Sigmoid colon (tissue), 7 donors: ENCODE measurements at places on chromosomes 3 and 15. TPM values are rescaled to one million over a fixed set of nuclear protein-coding genes. Genes with fewer than 3 reads are reported as not detected.

HRH1 gene
- polyA plus RNA-seq = 2.8 TPM

TRPM1 gene
- not detected for polyA plus RNA-seq

OR5K2 gene
- polyA plus RNA-seq = not detected

LRRC31 gene
- polyA plus RNA-seq = 7.8 TPM

SIDT1 gene
- polyA plus RNA-seq = 6.0 TPM
